ENCODE measurements at places on chromosomes 5 and 9. TPM values are rescaled to one million over a fixed set of nuclear protein-coding genes. Genes with fewer than 3 reads are reported as not detected.

GRCh38 chr5:134825212-134825611, 20.6 kb upstream of the C5orf24 start:
- H3K36me3 ChIP-seq: peaks cover 25% of the 10 kb centered on the region
- H3K27ac ChIP-seq: no peak overlapping the region
- H3K4me1 ChIP-seq: no peaks in the 10 kb centered on the region
- DNase-seq: no peak

DNA sequence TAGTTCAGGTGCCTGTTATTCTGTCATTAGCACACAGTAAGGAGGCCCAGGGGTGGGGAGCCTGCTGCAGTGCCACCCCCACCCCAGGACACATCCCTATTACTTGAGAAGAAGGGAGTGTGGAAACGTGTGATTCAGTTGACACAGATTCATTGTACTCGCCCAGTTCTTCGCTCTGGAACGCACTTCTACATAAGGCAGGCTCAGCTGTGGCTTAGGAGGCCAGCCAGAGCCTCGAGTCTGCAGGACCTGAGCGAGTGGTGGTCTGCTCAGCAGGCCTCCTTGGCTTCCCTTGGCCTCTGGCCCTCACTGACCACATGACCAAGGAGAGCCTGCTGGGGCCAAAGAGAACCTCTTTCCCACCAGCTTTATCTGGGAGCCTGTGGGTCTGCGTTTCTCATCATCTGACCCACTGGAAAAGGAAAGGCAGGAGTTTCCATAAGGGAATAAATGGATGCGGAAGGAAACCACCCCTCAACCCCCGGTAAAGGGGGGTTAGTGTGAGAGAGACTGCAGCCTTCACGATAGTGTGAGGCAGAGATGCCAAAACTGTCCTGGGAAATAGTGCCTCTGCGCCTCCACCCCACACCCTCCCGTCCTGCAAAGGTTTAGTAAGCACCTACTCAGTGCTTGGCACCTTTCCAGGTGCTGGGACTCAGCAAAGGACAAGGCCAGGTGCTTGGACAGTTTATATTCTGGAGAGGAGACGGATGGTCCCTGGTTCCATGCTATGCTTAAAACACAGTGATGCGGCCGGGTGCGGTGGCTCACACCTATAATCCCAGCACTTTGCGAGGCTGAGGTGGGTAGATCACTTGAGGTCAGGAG, 73.7 kb downstream of the PPARGC1B start:
- peak overlapping the region; percentile 51 for H3K27ac ChIP-seq
- DNase-seq: no peak
- H3K36me3 ChIP-seq: no peaks in the 10 kb centered on the region
- H3K4me1 ChIP-seq: no peaks in the 10 kb centered on the region
- no peak overlapping the region for H3K4me3 ChIP-seq
- H3K27me3 ChIP-seq: no peaks in the 10 kb centered on the region

DNA sequence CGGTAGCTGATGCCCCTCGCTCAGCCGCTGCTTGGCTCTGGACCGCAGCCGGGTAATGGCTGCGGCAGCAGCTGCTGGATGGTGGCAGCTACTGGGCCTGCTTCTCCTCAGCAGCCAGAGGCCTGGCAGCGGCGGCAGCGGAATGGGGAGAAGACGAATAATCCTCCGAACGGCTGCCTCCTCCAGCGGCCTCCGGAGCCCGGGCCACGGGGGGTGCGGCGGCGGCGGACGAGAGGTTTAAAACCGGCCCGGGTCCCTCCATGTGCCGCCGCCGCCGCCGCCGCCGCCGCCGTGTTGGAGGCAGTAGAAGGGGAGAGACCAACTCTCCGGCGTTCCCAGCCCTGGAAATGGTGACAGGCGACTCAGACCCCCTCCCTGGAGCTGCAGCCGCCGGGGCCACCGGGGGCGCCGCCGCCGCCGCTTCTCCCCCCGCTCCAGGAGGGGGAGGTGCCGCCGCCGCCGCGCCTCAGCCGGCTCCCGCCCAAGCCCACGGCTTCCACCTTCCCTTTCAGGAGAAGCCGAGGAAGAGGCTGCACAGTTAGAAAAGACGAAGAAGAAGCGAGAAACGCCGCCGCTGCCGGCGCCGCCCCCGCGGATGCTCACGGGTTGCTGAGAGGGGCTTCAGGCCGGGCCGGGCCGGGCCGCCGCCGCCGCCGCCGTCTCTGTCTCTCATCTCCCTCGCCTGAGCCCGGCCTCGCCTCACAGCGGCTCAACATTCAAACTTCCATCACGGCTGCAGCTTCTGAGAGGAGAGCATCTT, 118.4 kb upstream of the PRSS3 start:
- H3K27ac ChIP-seq: no peak overlapping the region
- H3K36me3 ChIP-seq: no peaks in the 10 kb centered on the region
- H3K27me3 ChIP-seq: peaks cover 39% of the 10 kb centered on the region
- H3K4me1 ChIP-seq: no peaks in the 10 kb centered on the region
- H3K4me3 ChIP-seq: peak overlapping the region; percentile 19
- DNase-seq: peak; percentile 4

GRCh38 chr5:139678751-139679750, 30.9 kb downstream of the CXXC5 start:
- H3K4me1 ChIP-seq: no peaks in the 10 kb centered on the region
- no peaks in the 10 kb centered on the region for H3K27me3 ChIP-seq
- DNase-seq: no peak
- H3K4me3 ChIP-seq: no peak overlapping the region
- no peaks in the 10 kb centered on the region for H3K36me3 ChIP-seq
- no peak overlapping the region for H3K27ac ChIP-seq

GRCh38 chr5:74767579-74767913, 497 bp downstream of the NSA2 start:
- H3K4me3 ChIP-seq: peak overlapping the region; percentile 96
- peaks cover 13% of the 10 kb centered on the region for H3K36me3 ChIP-seq
- DNase-seq: no peak

GRCh38 chr5:107669096-107670031, 1.4 kb downstream of the EFNA5 start:
- H3K4me1 ChIP-seq: peaks cover 18% of the 10 kb centered on the region
- H3K36me3 ChIP-seq: no peaks in the 10 kb centered on the region
- no peak for DNase-seq
- H3K27me3 ChIP-seq: peaks cover 36% of the 10 kb centered on the region
- H3K27ac ChIP-seq: no peak overlapping the region

- no peak for DNase-seq
- no peaks in the 10 kb centered on the region for H3K27me3 ChIP-seq
- H3K4me1 ChIP-seq: peaks cover 34% of the 10 kb centered on the region
- H3K27ac ChIP-seq: no peak overlapping the region
These were observed 47.8 kb downstream of the PAM start for GRCh38 chr5:102802708-102803458.

- peaks cover 11% of the 10 kb centered on the region for H3K4me1 ChIP-seq
- no peaks in the 10 kb centered on the region for H3K36me3 ChIP-seq
- no peaks in the 10 kb centered on the region for H3K27me3 ChIP-seq
These were observed 131.1 kb downstream of the RMI1 start for GRCh38 chr9:84111726-84112125.

GRCh38 chr5:33343676-33344327, 97.0 kb upstream of the TARS1 start:
- H3K4me3 ChIP-seq: no peak overlapping the region
- no peaks in the 10 kb centered on the region for H3K4me1 ChIP-seq

GRCh38 chr9:129237164-129237611, 59.1 kb upstream of the IER5L start:
- no peaks in the 10 kb centered on the region for H3K27me3 ChIP-seq
- peak; percentile 66 for DNase-seq
- H3K4me1 ChIP-seq: peaks cover 45% of the 10 kb centered on the region
- H3K27ac ChIP-seq: peak overlapping the region; percentile 41

DNA sequence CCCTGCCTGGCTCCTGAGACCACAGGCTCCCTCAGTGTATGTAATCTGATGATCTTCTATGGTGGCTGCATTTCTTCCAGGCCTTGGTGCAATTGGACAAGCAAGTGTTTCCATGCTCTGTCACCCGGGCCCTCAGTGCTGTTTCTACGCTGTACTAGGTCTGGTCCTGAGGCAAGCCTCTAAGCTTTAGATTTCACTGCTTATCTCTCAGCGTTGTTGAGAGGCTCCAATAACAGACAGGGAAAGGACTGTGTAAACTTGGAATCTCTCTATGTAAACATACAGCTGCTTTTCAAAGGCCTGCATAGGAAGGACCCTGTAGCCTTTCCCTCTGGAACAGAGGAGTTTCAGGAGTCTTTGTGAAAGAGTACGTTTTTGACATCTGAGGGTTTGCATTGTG, 38.6 kb upstream of the NFIB start:
- no peaks in the 10 kb centered on the region for H3K4me1 ChIP-seq
- peaks cover 4% of the 10 kb centered on the region for H3K27me3 ChIP-seq
- no peak for DNase-seq
- no peak overlapping the region for H3K27ac ChIP-seq
- no peaks in the 10 kb centered on the region for H3K36me3 ChIP-seq
- H3K4me3 ChIP-seq: no peak overlapping the region

DNA sequence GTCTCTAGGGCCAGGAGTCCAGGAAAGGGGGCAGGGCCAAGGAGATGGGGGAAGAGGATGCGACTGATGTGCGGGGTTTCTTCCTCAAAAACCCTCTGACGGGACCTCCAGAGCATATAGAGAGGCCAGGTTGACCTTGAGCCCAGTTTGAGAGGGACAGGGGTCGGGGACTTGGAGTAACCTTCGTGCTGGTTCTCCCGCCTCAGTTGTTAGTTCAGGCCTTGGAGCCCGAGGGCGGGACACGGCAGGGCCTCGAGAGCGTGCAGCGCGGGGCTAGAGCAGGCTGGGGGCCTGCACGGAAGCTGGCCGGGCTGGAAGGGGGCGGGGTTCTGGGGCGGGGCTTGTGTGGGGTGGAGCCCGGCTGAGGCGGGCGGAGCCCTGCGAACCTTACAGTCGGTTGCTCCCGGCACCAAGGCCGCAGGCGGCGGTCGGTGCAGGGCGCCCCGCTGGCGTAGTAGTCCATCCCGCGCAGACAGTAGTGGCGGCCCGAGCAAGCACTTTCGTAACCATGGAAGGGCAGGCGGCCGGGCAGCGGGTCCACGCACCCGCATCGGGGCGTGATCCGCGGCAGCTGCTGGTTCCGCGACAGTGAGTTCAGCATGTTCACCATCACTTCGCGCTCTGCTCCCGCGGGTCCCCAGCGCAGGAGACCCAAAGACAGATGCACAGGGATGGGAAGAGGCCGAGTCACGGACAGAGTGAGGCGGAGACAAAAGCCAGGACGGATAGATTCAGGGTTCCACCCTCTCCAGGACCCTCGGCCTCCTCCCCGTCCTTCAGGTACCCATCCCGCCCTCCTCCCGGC, 4.0 kb upstream of the MYORG start:
- H3K36me3 ChIP-seq: no peaks in the 10 kb centered on the region
- no peak overlapping the region for H3K27ac ChIP-seq
- H3K27me3 ChIP-seq: no peaks in the 10 kb centered on the region
- H3K4me3 ChIP-seq: peak overlapping the region; percentile 68
- peak; percentile 72 for DNase-seq

DNA sequence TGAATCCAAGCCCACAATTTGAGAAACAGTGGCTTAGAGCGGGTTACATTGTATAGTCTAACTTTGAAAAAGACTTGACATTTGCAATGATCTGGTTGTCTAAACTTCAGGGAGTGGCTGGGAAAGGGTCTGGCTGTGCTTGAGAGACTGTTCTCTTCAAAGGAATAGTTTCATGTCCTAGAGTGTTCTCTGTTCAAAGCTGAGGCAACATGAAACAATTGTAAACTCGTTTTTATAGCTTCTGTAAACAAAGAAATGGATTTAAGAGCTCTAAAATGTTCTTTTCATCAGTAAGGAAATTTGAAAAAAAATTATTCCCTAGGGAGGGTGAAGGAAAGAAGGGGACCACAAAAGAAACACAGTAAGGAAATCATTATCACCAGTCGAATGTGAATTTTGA, 41.6 kb downstream of the FOCAD start:
- no peak for DNase-seq
- H3K4me3 ChIP-seq: no peak overlapping the region
- no peak overlapping the region for H3K27ac ChIP-seq
- H3K36me3 ChIP-seq: no peaks in the 10 kb centered on the region
- H3K27me3 ChIP-seq: no peaks in the 10 kb centered on the region

- no peaks in the 10 kb centered on the region for H3K36me3 ChIP-seq
- H3K4me3 ChIP-seq: no peak overlapping the region
- no peaks in the 10 kb centered on the region for H3K27me3 ChIP-seq
- no peaks in the 10 kb centered on the region for H3K4me1 ChIP-seq
- no peak overlapping the region for H3K27ac ChIP-seq
These were observed 349.5 kb downstream of the AGTPBP1 start for GRCh38 chr9:85392260-85392659.

- DNase-seq: no peak
- no peaks in the 10 kb centered on the region for H3K4me1 ChIP-seq
- no peak overlapping the region for H3K27ac ChIP-seq
- H3K27me3 ChIP-seq: no peaks in the 10 kb centered on the region
- H3K4me3 ChIP-seq: no peak overlapping the region
These were observed 123.9 kb upstream of the PUM3 start for GRCh38 chr9:2967766-2968165.

GRCh38 chr9:72333709-72334108, 31.3 kb downstream of the ZFAND5 start:
- no peaks in the 10 kb centered on the region for H3K27me3 ChIP-seq
- no peak overlapping the region for H3K4me3 ChIP-seq
- no peak for DNase-seq
- H3K27ac ChIP-seq: no peak overlapping the region
- H3K4me1 ChIP-seq: no peaks in the 10 kb centered on the region
- H3K36me3 ChIP-seq: no peaks in the 10 kb centered on the region

DNA sequence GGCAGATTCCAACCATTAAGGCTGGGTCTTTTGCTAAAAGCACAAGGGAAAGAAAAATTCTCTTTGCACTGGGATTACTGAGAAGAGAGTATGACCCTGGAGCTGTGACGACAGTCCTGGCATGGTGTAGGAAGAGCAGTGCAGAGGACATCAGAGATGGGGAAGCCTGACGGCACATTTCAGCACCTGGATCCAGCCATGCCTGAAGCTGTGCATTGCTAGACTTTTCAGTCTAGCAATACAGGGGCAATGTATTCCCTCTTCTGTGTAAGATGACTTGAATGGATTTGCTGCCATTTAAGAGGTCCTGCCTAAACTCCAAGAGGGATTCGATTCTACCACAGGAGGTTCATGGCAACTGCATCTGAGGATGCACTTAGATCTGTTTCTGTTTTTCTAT, 12.3 kb upstream of the MRNIP start:
- no peaks in the 10 kb centered on the region for H3K27me3 ChIP-seq
- peaks cover 3% of the 10 kb centered on the region for H3K36me3 ChIP-seq
- H3K27ac ChIP-seq: no peak overlapping the region
- DNase-seq: no peak
- H3K4me3 ChIP-seq: no peak overlapping the region
- H3K4me1 ChIP-seq: no peaks in the 10 kb centered on the region

Gene SPEF2
- 5.5 TPM for polyA plus RNA-seq

Gene ANKRD55
- not detected for polyA plus RNA-seq

Gene LTC4S
- polyA plus RNA-seq: 4.0 TPM

Gene PTPN3
- not detected for polyA plus RNA-seq

Gene FOXI1
- polyA plus RNA-seq: not detected

Gene IFNA5
- polyA plus RNA-seq: not detected

Gene PDE4D
- 5.6 TPM for polyA plus RNA-seq

Gene PRRX2
- not detected for polyA plus RNA-seq

Gene OR13C5
- not detected for polyA plus RNA-seq

Gene SV2C
- polyA plus RNA-seq: not detected

Measured in CD8-positive, alpha-beta memory T cell (primary cell).